ENCODE measurements at places on chromosomes 1 and 21.

DNA sequence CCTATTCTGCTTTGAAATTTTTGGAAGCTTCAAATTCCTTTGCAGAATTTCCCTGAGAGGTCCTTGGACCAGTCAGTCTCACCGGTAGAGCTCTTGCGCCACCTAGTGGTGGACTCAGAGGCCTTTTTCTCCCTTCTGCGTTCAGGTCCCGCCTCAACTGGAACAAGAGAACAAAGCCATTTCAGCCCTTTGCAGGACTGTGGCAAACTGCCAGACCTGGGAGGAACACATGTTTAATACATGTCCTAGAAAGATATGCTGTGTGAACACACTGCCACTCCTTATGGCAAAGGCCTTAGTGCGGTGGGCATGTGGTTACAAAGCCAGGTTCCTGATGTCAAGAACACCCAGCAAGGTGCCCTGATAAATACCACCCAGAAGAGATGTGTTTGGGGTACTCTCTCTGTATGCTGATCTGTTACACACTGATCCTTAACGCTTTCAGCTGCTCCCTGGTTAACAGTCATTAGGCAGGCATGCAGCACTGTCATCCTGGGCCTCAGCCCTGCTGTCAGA, 82.2 kb upstream of the SSX2IP start:
- DNase-seq, result peak; percentile 61

DNA sequence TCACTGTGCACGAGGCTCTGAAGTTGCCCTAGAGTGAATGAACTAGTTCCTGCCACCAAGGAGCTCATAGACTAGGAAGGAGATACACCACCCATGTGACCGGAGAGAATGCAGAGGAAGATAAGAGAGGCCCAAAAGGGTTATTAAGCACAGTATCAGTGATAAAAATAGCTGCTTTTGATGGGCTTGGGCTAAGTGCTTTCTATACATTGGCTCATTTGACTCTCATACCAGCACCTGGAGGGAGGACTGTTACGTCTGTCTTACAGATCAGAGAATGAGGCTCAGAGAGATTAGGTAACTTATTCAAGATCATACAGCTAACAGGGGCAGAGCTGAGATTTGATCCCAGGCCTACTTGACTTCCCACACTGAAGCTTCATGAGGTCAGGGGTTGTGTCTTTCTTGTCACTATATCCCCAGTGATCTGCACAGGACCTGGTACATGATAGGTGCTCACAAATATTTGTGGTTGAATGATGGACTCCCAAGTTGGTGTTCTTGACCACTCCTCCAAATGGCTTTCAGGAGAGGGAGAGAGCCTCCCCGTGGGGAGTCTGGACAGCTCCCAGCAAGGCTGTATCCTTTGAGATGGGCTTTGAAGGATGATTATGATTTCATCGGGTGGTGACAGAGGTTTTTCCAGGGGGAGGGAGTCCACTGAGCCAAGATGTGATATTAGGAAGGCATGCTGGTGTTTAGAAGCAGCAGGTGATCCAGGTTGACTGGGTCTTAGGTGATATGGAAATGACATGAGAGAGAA, 14.4 kb downstream of the PPFIA4 start:
- DNase-seq, result no peak

DNA sequence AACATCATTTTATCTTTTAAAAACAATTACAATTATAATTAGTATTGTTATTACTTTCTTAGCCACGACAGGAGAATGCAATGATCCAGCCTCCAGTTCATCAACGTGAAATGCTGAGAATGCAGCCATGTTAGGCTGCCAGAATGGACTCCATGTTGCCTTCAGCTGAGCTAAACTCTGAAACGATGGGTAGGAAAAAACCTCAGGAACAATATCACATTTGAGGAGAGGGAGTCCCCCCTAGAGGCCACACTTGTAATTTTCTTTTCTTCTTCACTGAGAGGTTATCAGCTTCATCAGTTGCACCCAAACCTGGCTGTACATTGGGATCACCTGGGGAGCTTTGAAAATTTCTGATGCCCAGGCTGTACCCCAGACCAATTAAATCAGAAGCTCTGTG, 34.6 kb upstream of the DNAH14 start:
- DNase-seq, result no peak

DNA sequence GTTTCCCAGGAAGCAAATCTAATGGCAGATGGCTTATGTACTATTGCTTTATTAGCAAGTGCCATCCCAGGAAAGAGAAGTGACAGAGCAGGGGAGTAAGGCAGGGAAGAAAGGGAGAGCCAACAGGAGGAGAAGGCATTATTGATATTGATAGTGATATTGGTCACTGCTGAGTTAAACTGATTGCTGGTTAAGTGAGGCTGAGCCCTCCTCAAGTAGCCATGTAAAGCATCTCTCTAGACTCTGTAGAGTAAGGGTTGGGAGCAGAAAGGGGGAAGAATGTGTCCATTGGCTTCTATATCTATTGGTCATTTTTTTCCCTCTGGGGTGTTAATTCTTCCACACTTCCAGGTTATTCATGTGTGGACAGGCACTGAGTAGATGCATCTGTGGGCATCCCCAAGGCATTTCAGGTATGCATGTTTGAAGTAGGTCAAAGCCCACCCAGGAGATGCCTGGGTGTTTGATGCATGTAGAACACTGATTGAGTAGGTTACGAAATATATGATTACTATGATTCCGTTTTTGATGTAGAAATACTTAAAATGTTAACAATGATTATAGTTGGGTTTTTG, 290.5 kb upstream of the DPYD start:
- no peak for DNase-seq

DNA sequence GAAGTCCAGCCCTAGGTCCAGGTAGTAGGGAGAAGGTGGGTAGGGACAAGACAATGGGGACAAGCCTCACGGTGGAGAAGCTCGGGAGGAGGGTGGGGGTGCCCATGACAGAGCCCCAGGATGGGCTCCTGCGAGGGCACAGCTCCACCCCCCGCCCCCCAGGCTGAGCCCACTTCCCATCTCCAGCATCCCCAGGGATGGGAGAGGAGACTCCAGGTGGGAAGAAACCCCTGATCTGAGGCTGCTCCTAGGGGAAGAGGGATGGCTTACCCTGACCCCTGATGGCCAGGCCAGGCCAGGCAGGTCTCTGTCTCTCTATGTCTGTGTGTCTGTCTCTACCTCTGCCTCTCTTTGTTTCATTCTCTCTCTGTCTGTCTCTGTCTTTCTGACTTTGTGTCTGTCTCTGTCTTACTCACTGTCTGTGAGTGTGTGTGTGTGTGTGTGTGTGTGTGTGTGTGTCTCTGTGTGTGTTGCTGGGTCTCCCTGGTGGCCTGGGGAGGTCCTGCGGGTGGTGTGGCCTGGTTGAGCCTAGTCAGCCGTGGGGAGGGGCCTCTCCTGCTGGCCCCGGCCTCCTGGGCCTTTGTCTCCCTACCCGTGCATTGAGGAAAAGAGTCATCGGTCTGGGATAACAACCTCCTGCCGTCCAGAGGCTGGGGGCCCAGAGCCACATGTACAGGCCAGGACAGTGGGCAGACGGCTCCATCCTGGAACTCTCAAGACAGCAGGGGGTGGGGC, 45.7 kb downstream of the WNT9A start:
- no peak for DNase-seq

- DNase-seq, result no peak
These were observed 2.1 kb upstream of the MACO1 start for GRCh38 chr1:25428475-25429166.

DNA sequence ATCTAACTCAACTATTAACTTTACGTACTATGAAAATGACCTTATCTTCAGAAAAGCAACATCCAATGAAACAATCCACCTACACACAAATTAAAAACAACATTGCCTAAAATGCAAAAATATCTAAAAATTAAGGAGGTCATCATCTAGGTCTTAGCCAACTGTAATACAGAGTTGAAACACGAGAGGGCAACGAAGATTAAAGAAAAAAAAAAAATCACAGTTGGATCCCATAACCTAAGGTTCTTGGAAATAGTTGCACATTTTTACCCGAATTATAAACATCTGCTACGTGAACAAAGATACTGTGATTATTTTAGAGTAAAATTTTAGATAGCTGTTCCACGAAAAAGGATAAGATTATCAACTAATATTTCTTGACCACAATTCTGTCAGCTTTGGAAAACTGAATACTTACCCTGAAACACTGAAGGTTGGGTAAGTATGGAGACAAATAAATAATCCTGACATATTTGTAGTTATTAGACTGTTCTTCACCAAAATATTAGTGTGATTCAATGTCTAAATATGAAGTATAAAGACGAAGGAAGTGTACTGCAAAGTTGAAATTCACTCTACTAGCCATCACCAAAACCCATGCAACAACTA, 88.0 kb upstream of the AK4 start:
- DNase-seq, result no peak

DNA sequence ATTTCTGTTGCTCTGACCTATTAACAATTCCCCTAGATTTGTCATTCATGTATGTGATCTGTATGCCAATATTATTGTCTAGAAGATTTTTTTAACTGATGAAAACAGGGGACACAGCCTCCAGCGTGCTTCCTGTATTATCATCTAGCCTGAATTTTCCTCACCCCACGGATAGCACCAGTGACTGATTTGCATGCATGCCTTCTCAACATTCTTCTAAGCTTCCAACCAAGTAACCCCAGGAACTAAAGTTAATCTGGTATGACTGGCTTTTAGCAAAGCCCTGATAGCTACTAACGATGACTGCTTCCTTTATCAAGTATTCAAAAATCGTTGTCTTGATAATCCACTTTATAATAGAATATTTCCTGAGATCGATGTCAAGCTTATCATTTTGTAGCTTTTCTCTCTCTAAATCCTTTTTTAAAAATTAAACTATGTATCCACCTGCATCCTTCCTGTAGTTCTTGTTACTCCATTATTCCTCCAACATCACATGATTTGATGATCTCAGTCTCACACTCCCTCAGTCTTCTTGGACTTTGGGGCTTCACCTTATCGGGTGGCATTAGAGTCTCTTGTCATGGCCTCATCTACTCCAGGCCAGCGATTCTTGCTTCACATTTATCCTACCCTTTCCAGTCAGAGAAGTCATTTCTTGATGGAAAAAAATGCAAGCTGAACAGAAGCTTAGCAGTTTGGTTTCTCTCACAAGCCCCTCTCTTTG, 19.0 kb downstream of the BCAR3 start:
- no peak for DNase-seq

GRCh38 chr1:16969651-16970050, 10.8 kb downstream of the MFAP2 start:
- no peak for DNase-seq

GRCh38 chr1:25813734-25814471, 5.9 kb upstream of the MTFR1L start:
- DNase-seq, result no peak

- no peak for DNase-seq
These were observed 108.0 kb downstream of the LBR start for GRCh38 chr1:225319871-225320270.

GRCh38 chr1:94989911-94990473, 63.1 kb upstream of the CNN3 start:
- DNase-seq, result no peak

GRCh38 chr1:102578804-102579203, 529.5 kb downstream of the COL11A1 start:
- DNase-seq, result no peak

DNA sequence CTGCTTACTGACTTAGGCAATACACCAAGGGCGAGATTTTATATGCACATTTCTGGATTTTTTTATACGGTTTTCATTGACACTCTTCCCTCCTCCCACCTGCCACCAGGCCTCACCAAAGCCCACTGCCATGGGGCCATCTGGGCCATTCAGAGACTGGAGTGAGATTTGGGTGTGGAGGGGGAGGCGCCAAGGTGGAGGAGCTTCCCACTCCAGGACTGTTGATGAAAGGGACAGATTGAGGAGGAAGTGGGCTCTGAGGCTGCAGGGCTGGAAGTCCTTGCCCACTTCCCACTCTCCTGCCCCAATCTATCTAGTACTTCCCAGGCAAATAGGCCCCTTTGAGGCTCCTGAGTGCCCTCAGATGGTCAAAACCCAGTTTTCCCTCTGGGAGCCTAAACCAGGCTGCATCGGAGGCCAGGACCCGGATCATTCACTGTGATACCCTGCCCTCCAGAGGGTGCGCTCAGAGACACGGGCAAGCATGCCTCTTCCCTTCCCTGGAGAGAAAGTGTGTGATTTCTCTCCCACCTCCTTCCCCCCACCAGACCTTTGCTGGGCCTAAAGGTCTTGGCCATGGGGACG, 57.9 kb downstream of the LACTBL1 start:
- no peak for DNase-seq

DNA sequence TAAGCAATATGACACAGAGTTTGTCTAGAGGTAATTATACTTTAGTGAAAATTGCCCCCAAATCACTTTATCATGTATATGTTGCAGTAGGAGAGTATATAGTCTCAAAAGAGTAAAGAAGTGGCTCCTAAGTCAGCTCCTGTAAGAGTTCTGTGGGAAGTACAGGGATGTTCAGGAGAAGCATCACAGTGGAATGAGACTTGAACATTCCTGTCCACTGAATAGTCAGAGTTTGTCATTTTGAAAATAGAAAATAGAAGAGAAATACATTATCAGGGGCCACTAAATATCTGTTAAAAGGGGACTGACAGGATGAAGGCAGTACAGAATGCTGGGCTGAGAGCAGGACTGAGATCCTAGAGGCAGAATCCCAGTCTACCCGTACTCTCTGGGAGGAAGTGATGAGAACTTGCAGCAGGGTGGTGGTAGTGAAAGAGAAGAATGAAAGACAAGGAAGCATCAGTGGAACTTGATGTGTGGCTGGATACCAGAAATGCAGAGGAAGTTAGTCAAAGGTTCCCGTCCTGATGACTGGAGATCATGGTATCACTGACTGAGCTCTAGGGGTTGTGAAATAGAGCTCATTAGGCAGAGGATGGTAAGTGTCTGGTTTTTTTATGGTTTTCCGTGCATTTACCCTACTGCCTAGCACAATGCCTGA, 153.4 kb downstream of the FMN2 start:
- DNase-seq, result no peak
